ENCODE measurements at places on chromosomes 5 and 9.

DNA sequence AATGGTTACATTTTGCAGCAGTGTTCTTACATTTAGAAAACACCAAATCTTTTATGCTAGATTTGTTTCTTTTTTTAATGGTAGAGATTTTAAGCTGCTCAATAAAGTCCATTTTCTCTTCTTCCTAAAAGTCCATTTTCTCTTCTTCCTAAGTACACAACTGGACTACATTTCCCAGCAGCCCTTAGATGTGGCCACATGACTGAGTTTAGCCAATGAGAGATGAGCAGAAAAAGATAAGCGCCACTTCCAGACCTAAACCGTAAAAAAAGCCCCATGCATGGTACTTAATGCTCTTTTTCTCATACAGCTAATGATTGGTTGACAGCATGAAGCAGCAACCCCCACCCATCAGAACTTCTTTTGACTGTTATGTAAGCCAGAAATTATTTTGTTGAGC is 206.7 kb downstream of the FAM114A2 start:
- peak; percentile 58 for DNase-seq

GRCh38 chr5:139655727-139656271 is 7.7 kb downstream of the CXXC5 start:
- no peak for DNase-seq

- DNase-seq: no peak
Measured at GRCh38 chr9:125444166-125444565, 182.5 kb downstream of the GAPVD1 start.

- DNase-seq: no peak
Measured at GRCh38 chr5:57659886-57660285, 177.3 kb upstream of the ACTBL2 start.

DNA sequence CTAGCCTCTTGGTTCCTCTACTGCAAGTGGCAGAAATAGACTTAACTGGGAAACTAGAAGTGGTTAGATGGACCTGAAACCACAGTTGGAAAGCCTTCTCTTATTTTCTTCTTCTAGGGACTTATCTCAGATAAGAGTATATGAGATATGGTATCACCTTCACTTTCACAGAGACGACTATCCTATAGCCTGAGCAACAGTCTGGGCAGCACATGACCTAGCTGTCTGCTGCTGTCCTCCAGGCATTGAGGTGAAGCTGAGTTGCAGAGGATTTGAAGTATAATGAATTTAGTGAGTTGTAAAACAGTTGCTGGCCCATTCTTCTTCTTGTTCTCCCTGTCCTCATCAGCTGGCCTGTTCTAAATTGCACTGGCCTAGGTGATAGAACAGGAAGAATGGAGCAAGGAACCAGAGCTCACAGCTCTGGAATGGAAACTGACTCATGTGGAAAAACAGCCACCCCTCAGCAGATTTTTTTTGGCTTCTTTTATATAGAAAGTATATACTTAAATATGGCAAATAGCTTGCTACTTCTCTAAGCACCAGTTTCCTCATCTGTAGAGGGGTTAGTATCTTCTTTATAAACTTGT is 27.8 kb downstream of the RECK start:
- DNase-seq: no peak

- peak; percentile 91 for DNase-seq
Measured at GRCh38 chr5:157387683-157388093, 72.3 kb upstream of the NIPAL4 start.

DNA sequence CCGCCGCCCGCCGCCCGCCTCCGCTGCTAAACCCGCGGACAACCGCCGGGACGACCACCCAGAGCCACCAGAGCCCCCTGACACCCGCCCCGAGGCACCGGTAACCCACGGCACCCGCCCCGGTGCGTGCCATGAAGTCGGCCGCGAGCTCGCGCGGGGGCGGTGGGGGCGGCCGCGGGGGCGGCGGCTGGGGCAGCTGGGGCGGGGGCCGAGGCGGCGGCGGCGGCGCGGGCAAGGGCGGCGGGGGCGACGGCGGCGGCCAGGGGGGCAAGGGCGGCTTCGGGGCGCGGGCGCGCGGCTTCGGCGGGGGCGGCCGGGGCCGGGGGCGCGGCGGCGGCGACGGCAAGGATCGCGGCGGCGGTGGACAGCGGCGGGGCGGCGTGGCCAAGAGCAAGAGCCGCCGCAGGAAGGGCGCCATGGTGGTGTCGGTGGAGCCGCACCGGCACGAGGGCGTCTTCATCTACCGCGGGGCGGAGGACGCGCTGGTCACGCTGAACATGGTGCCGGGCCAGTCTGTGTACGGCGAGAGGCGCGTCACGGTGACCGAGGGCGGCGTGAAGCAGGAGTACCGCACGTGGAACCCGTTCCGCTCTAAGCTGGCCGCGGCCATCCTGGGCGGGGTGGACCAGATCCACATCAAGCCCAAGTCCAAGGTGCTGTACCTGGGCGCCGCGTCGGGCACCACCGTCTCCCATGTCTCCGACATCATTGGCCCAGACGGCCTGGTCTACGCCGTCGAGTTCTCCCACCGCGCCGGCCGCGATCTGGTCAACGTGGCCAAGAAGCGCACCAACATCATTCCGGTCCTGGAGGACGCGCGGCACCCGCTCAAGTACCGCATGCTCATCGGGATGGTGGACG is 499 bp downstream of the FBLL1 start:
- no peak for DNase-seq

- peak; percentile 76 for DNase-seq
Measured at GRCh38 chr9:26856413-26857032, 36.1 kb downstream of the CAAP1 start.

GRCh38 chr5:107104040-107104995 is 566.4 kb downstream of the EFNA5 start:
- DNase-seq: no peak

Measured in MCF 10A (cell line).